ENCODE measurements at places on chromosomes 12 and 14.
A peak's percentile ranks its signal among the peaks of the same experiment; 100 is the strongest.

DNA sequence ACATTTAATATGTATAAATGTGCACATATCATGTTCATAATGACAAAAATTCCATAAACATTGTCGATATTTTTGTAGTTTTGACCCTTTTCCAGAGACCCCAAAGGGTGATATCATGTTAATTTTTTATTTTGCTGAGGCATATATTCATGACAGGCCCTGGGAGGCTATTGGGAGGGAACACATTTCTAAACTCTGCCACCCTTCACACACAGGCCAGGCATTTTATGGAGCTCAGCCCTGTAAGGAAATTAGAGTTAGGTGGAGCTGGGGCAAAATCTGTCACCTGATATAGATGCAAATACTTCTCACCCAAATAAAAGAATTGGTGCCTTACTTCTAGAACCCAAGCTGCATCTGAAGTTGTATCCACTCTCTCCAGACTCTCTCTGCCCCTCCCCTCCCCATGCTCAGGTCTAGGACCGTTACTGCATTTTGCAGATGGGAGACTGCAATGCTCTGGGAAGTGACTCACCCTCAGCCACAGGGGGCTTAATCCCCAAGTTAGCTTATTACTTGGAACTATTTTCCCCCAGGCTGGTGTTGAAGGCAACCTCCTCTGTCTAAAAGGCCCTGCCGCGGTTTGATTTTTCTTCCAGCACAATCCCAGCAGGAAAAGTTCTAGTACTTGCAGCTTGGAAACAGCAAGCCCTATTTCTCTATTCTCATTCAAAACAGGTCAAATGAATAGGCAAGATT is 238.9 kb downstream of the EMP1 start:
- H3K4me3 ChIP-seq = no peak overlapping the region
- H3K27ac ChIP-seq = no peak overlapping the region
- H3K36me3 ChIP-seq = no peaks in the 10 kb centered on the region
- no peak for DNase-seq
- H3K27me3 ChIP-seq = no peaks in the 10 kb centered on the region

DNA sequence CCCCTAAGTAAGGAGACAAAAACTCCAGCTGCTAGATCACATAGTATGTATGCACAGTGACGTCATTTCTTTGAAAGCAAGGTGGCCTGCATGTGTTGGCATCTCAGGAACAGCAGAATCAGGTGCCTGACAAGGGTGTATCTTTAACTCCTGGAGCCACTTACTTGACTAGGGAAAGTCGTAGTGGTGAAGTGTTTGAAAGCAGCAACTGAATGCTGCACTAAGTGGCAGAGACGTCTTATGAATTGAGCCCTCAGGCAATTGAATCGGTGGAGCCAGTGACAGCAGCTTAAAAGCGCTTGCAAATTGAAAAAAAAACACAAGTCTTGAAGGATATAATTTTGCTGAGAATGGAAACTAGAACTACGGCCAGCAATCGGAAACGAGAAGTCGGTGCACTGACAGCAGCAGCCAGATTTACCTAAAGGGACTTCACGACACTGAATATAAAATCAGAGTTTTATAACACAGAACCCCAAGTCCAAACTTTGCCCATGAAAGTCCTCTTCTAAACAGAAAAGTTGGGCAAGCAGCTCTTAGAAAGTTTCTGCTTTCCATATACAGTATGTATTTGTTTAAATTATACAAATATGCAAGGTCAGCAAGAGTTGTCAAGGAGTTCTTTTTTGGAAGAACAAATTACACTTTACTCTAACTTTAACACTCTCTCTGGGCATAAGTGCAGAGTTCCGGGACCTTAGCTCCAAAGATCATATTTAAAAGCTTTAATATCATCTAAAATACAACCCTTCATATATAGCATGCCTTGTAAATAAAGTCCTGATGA is 1.1 kb downstream of the IGF1 start:
- H3K4me3 ChIP-seq = peak overlapping the region; percentile 49
- H3K27ac ChIP-seq = no peak overlapping the region
- H3K4me1 ChIP-seq = peaks cover 32% of the 10 kb centered on the region
- DNase-seq = no peak
- H3K36me3 ChIP-seq = no peaks in the 10 kb centered on the region

GRCh38 chr12:114884575-114884974 is 200.6 kb upstream of the TBX3 start:
- no peak overlapping the region for H3K27ac ChIP-seq
- H3K4me1 ChIP-seq = no peaks in the 10 kb centered on the region
- no peaks in the 10 kb centered on the region for H3K36me3 ChIP-seq
- H3K27me3 ChIP-seq = no peaks in the 10 kb centered on the region
- DNase-seq = no peak

GRCh38 chr12:230925-231671 is 17.1 kb upstream of the SLC6A12 start:
- no peak overlapping the region for H3K4me3 ChIP-seq
- no peaks in the 10 kb centered on the region for H3K36me3 ChIP-seq
- no peaks in the 10 kb centered on the region for H3K4me1 ChIP-seq

- H3K27me3 ChIP-seq = no peaks in the 10 kb centered on the region
- no peak within 1 kb of the TSS for H3K27ac ChIP-seq
- H3K4me3 ChIP-seq = peak within 1 kb of the TSS; percentile 68
- no peak for DNase-seq
- H3K4me1 ChIP-seq = no peaks in the 10 kb centered on the region
- no peaks in the 10 kb centered on the region for H3K36me3 ChIP-seq
Observed at GRCh38 chr12:85036234-85036707, at the start of the genes LRRIQ1 and TSPAN19. Gene LRRIQ1 (plus strand): TSS chr12:85036351. CDS start chr12:85038177, 1,826 bp downstream. Gene TSPAN19 (minus strand): TSS chr12:85036277. CDS start chr12:85029946, 6,331 bp downstream.

- no peak for DNase-seq
- H3K4me3 ChIP-seq = no peak overlapping the region
- H3K27ac ChIP-seq = no peak overlapping the region
- no peaks in the 10 kb centered on the region for H3K4me1 ChIP-seq
Observed at GRCh38 chr12:38956337-38956736, 50.9 kb upstream of the CPNE8 start.

DNA sequence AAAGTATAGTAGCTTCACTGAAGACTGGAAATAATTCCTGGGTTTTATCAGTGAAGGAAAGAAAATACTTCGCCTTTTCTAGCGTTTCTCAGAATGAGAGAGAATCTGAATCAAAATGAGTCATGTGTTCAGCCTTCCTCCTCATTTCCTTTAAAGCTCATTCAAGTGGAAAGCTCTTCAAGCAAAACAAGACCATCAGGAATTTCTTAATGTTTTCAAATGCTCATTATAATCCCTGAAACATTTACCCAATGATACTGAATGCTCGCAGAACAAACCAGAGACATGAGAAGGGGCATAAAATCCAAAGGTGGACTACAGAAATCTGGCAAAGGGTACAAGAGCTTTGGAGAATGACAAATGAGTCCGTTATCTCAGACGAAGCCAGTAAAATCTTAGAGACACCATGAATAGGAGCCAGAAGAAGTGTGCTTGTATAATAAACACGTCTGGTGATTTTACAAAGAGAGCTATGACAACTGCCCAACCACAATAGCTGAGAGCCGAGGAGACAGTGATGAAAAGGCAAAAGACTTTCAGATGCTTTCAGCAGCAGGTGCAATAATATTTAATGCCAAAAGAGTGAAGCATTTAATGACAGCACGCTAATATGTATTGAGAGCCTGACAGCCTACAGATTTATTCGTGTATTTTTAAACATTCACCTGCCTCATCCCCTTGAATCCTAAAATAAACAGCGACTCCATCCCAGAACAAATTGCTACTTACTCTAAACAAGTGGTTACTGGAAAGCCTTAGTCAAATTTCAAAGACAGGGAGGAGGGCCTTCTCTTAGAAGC is 19.0 kb downstream of the SPRING1 start:
- H3K4me1 ChIP-seq = no peaks in the 10 kb centered on the region
- DNase-seq = no peak
- H3K4me3 ChIP-seq = no peak overlapping the region
- peaks cover 7% of the 10 kb centered on the region for H3K36me3 ChIP-seq

DNA sequence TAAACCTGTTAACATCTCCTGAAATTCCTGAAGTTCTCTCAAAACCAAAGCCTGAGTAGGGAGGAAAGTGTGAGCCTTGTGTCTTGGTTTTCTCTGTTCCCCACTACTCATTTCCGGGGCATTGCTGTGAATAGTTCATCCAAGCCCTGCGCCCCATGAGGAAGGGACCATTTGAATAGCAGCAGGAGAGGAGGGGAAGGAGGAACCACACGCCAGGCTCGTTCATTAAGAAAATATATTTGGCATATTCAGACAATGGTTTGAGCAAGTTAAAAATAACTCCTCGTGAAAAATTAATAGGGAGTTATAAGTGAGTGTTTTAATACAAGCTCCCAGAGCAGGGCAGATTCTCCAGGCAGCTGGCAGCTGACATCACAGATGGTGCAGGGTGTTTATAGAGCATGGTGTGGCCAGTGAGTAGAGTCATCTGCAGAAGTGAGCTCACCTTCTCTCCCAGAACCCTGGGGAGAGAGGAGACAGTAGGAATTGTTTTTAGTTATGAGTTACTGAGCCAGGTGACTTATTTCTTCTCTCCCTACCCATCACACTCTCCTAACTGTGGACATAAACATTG is 29.5 kb upstream of the CISTR start:
- H3K36me3 ChIP-seq = no peaks in the 10 kb centered on the region
- no peaks in the 10 kb centered on the region for H3K4me1 ChIP-seq
- DNase-seq = no peak
- H3K4me3 ChIP-seq = no peak overlapping the region

DNA sequence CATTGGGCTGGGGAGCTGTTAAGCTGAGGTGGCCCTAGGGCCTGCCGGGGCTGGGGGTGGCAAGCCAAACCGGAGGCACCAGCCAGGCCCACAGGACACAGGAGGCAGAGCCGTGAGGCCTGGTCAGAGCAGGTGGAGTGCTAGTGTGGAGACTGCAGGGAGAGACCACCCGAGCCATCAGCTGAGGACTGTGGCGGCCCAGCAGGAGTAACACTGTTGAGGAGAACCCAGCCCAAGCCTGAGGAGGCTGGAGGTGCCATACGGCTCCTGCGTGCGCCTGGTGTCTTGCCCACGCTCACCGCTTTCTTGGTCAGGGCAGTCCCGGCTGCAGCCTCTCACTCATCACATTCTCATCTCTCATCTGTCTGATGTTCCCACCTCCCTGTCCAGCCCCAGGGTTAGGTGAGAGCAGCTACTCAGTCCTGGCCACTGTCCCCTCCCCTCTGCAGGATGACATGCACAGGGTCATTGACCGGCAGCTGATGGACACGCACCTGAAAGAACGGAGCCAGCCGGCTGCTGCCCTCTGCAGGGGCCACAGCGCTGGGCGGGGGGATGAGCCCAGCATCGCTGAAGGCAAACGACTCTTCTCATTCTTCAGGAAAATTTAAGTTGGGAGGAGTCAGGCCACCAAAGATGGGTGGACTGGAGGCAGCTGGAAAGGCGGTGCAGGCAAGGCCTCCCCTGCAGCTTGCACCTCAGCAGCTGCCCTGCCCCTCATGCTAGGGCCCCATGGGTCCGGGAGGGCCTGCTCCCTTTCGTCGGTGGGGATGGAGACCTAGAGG is 23.8 kb downstream of the RAB35 start:
- H3K4me3 ChIP-seq = no peak overlapping the region
- no peaks in the 10 kb centered on the region for H3K4me1 ChIP-seq
- peaks cover 33% of the 10 kb centered on the region for H3K36me3 ChIP-seq
- H3K27ac ChIP-seq = no peak overlapping the region
- DNase-seq = no peak
- no peaks in the 10 kb centered on the region for H3K27me3 ChIP-seq

- H3K27me3 ChIP-seq = no peaks in the 10 kb centered on the region
- H3K36me3 ChIP-seq = no peaks in the 10 kb centered on the region
- no peak for DNase-seq
- peaks cover 4% of the 10 kb centered on the region for H3K4me1 ChIP-seq
- peak overlapping the region; percentile 80 for H3K4me3 ChIP-seq
Observed at GRCh38 chr14:54440476-54440872, 700 bp downstream of the CNIH1 start.

GRCh38 chr14:61375218-61375617 is 53.8 kb downstream of the PRKCH start:
- no peak overlapping the region for H3K4me3 ChIP-seq
- no peaks in the 10 kb centered on the region for H3K4me1 ChIP-seq
- DNase-seq = no peak
- no peak overlapping the region for H3K27ac ChIP-seq
- no peaks in the 10 kb centered on the region for H3K27me3 ChIP-seq

GRCh38 chr14:22735096-22735495 is 31.4 kb upstream of the OXA1L start:
- H3K27ac ChIP-seq = no peak overlapping the region
- DNase-seq = no peak
- H3K4me1 ChIP-seq = no peaks in the 10 kb centered on the region
- H3K27me3 ChIP-seq = no peaks in the 10 kb centered on the region

GRCh38 chr14:60183138-60183537 is 17.9 kb upstream of the DHRS7 start:
- H3K27ac ChIP-seq = no peak overlapping the region
- H3K27me3 ChIP-seq = no peaks in the 10 kb centered on the region
- no peak overlapping the region for H3K4me3 ChIP-seq
- DNase-seq = no peak

- peaks cover 72% of the 10 kb centered on the region for H3K4me1 ChIP-seq
- no peak overlapping the region for H3K4me3 ChIP-seq
- no peaks in the 10 kb centered on the region for H3K27me3 ChIP-seq
- H3K36me3 ChIP-seq = no peaks in the 10 kb centered on the region
- peak overlapping the region; percentile 10 for H3K27ac ChIP-seq
Observed at GRCh38 chr12:11832093-11832492, 182.6 kb downstream of the ETV6 start.

DNA sequence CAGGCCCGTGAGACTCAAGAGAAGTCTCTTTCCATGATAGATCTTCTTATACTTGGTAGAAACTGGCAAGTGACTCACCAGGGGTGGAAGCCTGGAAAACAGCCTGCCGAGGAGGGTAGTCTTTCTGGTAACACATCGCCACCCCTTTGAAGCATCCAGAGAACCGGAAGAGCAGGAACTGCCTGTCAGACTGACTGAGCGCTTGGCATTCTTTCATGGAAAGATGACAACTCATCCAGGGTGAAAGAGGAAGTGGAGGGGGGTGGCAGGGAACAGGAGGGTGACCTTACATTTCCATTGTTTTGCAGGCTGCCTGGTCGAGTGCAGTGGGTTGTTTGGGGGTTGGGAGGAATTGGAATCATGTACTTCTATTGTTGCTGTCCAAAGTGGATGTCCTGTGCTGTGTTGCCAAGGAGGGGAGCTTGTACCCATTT is 34.5 kb downstream of the PRKCH start:
- H3K27me3 ChIP-seq = no peaks in the 10 kb centered on the region
- H3K4me1 ChIP-seq = peaks cover 5% of the 10 kb centered on the region
- H3K27ac ChIP-seq = no peak overlapping the region
- H3K36me3 ChIP-seq = no peaks in the 10 kb centered on the region
- DNase-seq = no peak
- H3K4me3 ChIP-seq = no peak overlapping the region
